Right ventricle myocardium inferior (tissue), 1 donor: ENCODE measurements at places on chromosomes 3 and 15. TPM values are rescaled to one million over a fixed set of nuclear protein-coding genes. Genes with fewer than 3 reads are reported as not detected.

DNA sequence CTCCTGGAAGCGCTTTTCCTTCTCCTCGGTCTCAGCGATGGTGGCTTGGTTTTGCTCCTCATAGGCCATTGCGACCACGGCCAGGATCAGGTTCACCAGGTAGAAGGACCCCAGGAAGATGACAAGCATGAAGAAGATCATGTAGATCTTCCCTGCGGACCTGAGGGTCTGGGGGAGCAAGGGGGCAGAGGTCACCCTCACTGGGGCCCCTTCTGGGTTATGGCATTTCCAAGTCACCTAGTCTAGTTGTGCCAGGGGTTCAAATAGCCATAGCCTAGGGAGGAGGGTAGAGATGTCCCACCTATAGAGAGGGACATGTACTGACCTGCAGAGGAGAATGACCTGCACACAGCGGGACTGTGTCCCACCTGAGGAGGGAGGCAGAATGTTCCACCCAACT lies 43.5 kb downstream of the SCN5A start:
- no peak for DNase-seq

Gene INSYN1
- 165 TPM for total RNA-seq

GRCh38 chr15:86919581-86919980 lies 839.9 kb downstream of the AGBL1 start:
- no peak for DNase-seq

DNA sequence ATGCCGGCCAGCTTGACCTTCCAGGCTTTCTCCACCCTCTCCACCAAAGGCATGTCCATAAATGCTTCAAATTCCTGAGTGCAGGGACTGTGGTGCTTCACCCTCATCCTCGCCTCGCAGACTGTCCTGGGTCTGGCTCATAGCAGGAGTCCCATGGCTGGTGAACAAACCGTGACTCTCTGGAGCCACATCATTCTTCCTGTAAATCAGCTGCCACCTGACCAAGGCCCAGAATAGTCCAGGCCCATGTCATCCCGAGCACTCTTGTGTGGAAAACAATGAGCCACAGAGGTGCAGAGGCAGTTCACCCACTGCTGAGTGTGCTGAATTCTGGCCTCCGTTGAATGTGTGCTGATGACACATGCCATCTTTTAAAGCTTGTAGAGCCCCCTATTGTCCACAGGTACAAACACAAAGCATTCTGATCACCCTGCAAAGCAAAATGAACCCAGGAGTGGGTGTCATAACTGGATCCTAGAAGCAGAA lies 68.6 kb downstream of the ABHD5 start:
- DNase-seq, result no peak

DNA sequence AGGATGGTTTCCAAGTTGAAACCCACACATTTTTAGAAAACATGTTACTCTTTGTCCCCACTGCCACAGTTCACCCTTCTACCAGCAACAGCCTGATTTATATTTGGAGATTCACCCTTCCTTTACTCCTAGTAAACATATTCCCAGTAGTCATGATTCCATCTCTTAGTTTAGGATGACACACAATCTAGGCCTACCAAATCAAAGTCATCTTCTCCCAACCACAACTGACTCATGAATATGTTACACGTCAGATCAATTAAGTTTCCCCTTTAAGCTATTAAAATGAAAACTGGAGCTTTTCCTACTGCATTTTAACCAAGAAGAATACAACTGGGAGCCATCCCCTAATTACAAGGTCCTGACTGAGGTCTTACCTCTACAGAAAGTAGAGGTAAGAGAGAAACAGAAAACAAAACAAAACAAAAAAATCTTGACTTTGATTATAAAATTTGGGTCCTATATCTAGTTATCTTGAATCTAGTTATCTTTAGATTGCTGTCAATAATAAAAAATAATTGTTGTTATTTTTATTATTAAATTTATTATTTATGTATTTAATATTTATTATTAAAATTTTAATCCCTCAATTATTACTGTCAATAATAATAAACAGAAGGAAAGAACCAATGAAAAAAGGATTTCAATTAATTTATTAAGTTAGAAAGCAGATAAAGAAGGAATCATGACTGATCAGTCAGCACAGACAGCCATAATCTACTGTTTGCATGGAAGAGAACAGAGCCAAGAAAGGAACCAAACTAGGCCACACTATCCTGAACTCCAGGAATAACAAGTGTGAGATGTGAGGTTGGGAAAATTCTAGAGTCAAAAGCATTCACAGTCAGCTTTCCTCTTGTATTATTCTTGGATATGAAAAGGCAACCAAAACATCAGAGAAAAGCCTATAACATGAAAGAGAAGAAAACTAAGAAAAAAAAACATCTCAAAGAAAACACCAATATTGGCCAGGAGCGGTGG lies 12.5 kb downstream of the DPH6 start:
- no peak for DNase-seq

GRCh38 chr15:91974321-91974720 lies 120.8 kb downstream of the SLCO3A1 start:
- DNase-seq, result no peak

- no peak for DNase-seq
These were observed 405.9 kb upstream of the LMCD1 start for GRCh38 chr3:8095724-8096123.

DNA sequence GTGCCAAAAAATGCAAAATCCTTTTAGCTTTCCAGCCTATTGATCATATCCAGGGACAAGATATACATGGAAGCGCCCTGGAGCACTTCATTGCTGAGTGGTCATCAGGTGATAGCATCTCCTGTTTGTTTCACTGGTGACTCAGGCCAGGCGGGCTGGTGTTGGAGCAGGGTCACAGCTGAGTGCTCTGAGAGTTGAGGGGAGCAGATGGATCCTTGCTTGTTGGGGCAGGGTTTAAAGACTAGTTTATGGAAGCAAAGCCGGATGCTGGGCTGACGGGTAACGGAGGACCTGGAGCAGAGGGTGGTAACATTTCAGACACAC lies 405.0 kb upstream of the TPM1 start:
- DNase-seq, result no peak

GRCh38 chr3:64814351-64814750 lies 126.6 kb upstream of the ADAMTS9 start:
- DNase-seq, result no peak

Gene GRAMD1C
- total RNA-seq, result 2.4 TPM

- DNase-seq, result no peak
These were observed 169.6 kb upstream of the IL12A start for GRCh38 chr3:159818997-159819500.

Gene MOBP
- not detected for total RNA-seq

- no peak for DNase-seq
These were observed 106.6 kb downstream of the TOP2B start for GRCh38 chr3:25558121-25558520.

Gene TJP1
- 111 TPM for total RNA-seq
